ENCODE measurements at places on chromosomes 1 and 21.

DNA sequence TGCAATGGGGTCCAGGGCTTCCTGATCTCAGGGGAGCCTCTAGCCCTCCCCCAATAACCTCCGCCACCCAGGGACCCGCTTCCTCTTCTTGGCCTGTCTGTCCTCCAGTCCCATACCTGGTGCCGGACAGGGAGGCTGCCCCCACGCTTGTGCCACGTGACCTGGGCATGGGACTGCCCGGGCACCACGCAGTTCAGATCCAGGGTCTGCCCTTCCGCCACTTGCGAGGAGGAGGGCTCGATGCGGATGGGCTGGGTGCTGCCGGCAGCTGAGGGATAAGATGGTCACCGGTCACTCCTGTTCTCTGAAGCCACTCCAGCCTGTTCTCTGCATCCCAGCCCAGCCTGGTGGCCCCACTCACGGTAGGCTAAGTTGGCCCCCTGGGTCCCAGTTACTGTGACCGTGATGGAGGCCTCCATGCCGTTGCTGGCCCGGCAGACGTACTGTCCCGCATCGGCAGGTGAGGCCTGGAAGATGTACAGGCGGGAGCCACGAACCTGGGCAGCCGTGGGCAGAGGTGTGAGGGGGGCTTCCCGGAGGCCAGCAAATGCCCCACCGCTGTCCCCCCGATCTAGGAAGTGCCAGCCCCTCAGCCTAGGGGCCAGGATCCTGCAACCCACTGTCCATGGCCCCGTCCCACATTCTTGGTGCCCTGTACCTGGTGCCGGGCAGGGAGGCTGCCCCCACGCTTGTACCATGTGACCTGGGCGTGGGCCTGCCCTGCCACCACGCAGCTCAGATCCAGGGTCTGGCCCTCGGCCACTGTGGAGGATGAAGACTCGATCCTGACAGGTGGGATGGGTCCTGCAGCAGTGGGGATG lies 39.6 kb downstream of the LDLRAD2 start:
- DNase-seq = no peak

- DNase-seq = no peak
Measured at GRCh38 chr1:110288111-110288510, 51.1 kb upstream of the RBM15 start.

- DNase-seq = no peak
Measured at GRCh38 chr1:89739844-89740216, 81.0 kb upstream of the LRRC8D start.

DNA sequence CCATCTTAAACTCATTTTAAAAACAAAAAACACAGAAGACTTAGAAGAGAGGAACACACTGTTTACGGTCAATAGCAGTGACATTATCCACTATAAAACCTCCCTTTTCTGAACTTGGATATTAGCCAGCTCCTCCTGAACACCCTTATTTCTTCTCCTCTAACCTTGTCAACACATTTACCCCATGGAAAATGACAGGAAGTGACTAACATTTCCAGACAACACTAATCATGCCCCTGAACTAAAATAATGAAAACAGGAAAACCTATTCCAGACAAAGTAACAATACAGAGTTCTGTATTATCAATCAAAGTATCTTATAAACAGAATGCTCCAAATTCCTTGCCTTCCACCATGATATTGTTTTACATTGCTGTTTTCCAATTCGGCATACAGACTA lies 45.3 kb downstream of the PALMD start:
- DNase-seq = no peak

DNA sequence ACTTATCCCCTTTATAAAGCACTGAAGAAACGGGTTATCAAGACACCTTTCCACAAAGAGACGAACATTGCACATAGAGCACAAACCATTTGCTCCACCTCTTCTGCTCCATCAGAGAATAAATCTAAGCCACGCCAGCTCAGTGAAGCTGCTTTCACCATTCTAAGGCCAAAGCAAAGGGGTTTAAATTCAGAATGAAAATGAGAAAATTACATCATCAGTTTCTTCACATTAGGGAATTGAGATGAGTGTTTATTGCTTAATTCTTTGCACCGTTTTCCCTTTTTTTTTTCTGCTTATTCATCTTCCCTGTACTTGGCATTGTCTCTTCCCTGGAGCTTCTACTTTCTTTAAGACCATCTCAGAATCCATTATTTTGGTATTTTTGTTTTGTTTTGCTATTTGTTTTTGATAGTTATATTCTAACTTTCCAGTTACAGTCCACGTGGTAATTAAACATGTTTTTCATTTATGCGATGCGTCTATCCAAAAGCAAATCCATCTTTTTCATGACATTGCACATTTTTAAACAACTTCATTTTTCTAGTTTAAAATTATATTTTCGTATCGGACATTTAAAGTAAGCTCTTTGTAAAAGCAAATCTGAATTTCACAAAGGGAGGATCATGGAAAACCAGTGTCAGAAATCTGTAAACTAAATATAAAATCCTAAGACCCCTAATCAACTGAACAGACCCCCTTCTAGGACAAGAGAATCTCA lies 1.9 kb upstream of the OR2T34 start:
- DNase-seq = no peak

DNA sequence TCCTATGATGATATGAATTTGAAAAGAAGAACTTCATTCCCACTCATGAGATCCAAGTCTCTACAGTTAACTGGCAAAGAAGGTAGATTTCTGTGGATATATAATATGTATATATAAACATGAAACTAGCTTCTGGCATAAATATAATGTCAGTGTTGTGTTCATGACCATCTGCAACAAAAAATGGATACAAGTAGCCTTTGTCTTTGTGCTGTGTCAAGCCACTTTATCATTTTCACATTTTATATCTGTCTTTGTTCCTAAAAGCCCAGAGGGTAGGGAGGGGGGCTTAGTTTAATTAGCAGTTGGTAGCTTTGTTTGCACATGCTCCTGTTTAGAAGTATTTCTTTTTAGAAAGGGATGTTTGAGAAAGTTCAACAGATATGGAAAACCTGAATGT lies 56.2 kb upstream of the FASLG start:
- no peak for DNase-seq
